Large intestine (tissue), 12 donors: ENCODE measurements at places on chromosomes 2 and 18. TPM values are rescaled to one million over a fixed set of nuclear protein-coding genes. Genes with fewer than 3 reads are reported as not detected.

CD207 gene
- polyA plus RNA-seq, result 1.9 TPM

CYTIP gene
- 20.4 TPM for polyA plus RNA-seq

EPAS1 gene
- polyA plus RNA-seq, result 30.7 TPM

RAB6D gene
- polyA plus RNA-seq, result 0.46 TPM

ERBB4 gene
- 0.37 TPM for polyA plus RNA-seq

EMILIN2 gene
- 30.4 TPM for polyA plus RNA-seq

DNAJC10 gene
- 168 TPM for polyA plus RNA-seq

GLI2 gene
- 4.1 TPM for polyA plus RNA-seq

PPP3R1 gene
- polyA plus RNA-seq, result 43.9 TPM

AMER3 gene
- 1.3 TPM for polyA plus RNA-seq

UBXN4 gene
- polyA plus RNA-seq, result 129 TPM

TNFRSF11A gene
- polyA plus RNA-seq, result 21.7 TPM

MDH1B gene
- 0.69 TPM for polyA plus RNA-seq

EVX2 gene
- polyA plus RNA-seq, result not detected

TLX2 gene
- 5.0 TPM for polyA plus RNA-seq

HSPE1 gene
- polyA plus RNA-seq, result 268 TPM

COPS8 gene
- polyA plus RNA-seq, result 50.4 TPM

ZNF892 gene
- 1.6 TPM for polyA plus RNA-seq

IL1B gene
- 3.9 TPM for polyA plus RNA-seq

TBR1 gene
- 0.01 TPM for polyA plus RNA-seq
